ENCODE measurements at places on chromosomes 12 and 14.

- no peak for DNase-seq
- H3K4me3 ChIP-seq, result no peak overlapping the region
- H3K4me1 ChIP-seq, result no peaks in the 10 kb centered on the region
- H3K27ac ChIP-seq, result no peak overlapping the region
- H3K36me3 ChIP-seq, result no peaks in the 10 kb centered on the region
Measured at GRCh38 chr12:33988197-33988805, 34.0 kb upstream of the ALG10 start.

DNA sequence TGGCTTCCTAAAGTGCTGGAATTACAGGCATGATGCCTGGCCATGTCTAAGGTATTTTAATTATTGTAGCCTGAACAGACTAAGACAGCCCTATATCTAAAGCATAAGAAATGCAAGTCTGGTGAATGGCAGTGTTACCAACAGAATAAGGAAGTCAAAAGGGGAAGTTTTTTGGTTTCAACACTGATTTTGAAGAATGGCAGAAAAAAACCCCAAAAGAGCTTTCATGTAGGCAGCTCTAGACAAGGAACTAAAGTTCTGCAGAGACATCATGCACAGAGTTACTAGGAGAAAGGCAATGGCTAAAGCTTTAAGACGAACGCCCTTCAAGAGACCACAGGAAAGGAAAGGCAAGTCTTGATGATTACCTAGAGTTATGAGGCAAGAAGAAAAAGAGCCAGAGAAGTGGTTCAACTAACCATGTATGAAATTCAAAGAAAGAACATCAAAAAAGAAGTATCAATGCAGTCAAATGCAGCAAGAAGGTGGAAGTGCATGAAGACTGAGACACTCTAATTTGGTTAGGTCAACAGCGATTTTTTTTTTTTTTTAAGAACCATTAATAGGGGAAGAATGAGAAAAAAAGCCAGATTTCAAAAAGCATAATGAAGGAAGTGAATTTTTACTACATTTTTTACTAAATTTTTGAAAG is 50.8 kb downstream of the RPS6KA5 start:
- H3K36me3 ChIP-seq, result no peaks in the 10 kb centered on the region
- no peak overlapping the region for H3K4me3 ChIP-seq

- H3K27ac ChIP-seq, result no peak overlapping the region
- no peak for DNase-seq
- H3K4me1 ChIP-seq, result no peaks in the 10 kb centered on the region
- no peaks in the 10 kb centered on the region for H3K27me3 ChIP-seq
Measured at GRCh38 chr12:68579254-68579653, 31.4 kb upstream of the RAP1B start.

DNA sequence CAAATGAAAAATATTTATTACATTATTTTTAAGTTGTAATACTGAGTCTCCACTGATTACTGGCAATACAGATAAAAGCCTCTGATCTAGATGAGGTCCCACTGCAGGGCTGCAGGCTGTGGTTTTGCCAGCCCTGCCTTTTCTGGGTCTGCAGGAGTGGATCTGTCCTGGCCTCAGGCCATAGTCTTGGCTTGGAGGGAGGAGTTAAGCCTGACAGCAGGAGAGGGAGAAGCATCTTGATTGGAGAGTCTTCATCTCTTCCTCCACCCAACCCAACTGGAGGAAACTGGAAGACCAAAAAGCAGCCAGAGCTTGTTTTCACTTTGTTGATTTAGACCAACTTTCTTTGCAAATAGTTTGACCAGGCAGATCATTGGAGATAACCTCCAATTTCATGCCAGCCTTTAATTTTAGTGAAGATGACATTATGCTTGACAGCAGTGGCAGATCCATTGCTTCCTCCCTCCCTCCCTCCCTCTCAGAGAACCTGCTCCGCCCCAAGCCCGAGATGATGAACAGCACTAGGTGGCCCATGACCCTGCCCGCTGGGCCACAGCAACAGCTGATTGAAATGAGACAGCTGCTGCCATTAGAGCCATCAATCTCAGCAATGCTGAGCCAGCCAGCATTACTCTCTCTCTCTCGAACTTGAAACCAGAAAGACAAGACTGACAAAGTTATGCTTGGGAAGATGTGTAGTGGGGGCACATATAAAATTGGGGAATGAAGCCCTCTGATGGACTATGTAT is 222.4 kb downstream of the GLT1D1 start:
- DNase-seq, result no peak
- no peaks in the 10 kb centered on the region for H3K4me1 ChIP-seq
- no peaks in the 10 kb centered on the region for H3K36me3 ChIP-seq
- H3K4me3 ChIP-seq, result no peak overlapping the region

DNA sequence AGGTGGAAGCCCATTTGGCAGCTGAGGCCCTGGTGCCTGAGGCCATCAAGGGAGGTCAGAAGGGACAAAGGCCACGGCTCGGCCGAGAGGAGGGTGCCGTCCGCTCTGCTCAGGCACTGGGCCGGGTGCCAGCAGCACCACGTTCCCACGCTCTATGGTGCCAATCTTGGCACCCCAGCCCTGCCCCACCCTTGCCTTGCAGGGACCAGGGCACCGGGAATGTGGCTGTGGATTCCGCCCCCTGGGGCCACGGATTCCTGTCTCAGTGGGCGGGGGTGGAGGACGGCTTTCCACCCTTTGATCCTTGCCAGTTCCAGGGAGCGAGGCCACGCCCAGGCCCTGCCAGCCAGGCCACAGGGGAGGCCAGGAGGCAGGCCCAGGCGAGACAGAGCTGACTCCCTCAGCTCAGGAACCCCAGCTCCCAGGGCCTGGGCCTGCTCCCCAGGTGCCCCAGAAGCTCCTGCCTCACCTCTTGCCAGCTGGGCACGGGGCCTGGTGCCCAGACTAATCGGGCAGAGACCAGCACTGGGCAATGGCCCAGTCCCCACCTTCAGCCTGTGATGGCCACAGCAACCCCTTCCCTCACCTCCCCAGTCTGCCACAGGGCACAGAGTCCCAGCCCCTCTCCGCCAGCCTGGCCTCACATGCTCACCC is 26.4 kb upstream of the GPR132 start:
- no peak for DNase-seq
- H3K4me3 ChIP-seq, result no peak overlapping the region

DNA sequence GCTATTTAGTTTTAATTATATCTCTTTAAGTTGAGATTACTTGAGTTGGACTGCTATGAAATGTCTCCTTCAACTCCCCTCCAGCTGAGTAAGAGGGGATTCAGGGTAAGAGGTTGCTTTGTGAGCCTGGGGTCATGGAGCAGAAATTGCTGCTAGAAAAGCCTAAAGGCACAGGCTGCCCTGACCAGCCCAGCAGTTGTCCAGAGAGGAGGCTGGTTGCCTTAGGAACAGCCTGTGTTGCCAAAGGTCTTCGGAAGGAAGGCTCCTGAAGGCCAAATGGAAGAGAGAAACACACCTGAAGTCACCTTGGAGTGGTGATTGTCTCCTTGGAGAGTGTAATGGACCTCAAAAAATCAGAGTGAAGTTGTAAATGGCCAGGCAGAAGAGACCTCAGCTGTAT is 235.5 kb upstream of the PDE3A start:
- H3K27me3 ChIP-seq, result no peaks in the 10 kb centered on the region
- no peak overlapping the region for H3K4me3 ChIP-seq
- no peaks in the 10 kb centered on the region for H3K36me3 ChIP-seq
- no peak overlapping the region for H3K27ac ChIP-seq

DNA sequence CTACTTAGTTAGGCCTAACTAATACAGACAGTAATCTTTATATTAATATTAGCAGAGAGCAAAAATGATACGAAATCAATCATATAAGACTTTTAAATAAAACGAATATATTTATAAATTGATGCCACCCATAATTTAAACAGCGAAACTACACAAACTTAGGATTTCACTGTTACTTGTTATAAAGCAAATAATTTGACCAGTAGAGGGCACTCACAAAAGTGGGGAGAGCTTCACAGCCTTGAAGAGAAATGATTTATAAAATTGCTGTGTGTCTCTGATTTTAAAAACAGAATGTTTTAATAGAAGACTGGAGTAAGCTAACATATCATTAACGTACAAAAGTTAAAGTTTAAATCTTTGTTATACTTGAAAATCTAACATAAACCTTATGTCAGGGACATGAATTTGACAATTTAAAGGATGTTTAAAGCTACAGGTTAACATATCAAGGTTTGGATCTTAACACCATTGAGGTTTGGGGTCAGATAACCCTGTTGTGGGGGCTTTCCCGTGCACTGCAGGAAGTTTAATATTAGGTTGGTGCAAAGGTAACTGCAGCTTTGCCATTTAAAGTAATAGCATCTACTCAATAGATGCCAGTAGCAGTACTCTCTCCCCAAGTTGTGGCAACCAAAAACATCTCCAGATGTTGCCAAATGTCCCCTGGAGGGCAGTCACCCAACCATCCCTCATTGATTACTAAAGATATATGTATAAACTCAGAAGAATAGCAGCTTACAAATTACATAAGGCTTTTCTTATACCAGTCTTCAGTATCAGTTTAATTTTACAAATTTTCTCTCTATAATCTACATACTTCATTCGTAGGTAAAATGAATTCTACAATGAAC is 9.3 kb downstream of the KRAS start:
- no peak for DNase-seq
- H3K4me1 ChIP-seq, result no peaks in the 10 kb centered on the region
- H3K27me3 ChIP-seq, result no peaks in the 10 kb centered on the region
- no peaks in the 10 kb centered on the region for H3K36me3 ChIP-seq

DNA sequence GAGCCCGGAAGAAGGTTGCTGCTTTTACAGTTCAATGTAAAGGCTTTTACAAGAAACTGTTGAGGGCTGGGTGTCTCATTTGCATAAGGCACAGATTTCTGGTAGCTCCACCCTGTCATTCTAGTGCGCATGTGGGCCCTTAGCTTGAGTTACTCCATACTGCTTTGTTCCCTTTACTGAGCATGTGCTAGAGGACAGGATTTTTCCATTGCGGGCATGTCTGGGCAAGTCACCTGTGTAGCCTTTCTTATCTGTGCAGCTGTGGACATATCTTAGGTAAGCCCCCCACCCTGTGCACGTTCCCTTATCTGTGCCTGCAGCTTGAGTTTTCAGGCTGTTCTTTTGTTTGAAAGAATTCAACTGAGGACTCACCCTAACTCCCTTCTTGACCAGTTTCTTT is 56.2 kb upstream of the ARHGAP5 start:
- H3K27ac ChIP-seq, result no peak overlapping the region
- no peaks in the 10 kb centered on the region for H3K27me3 ChIP-seq
- H3K36me3 ChIP-seq, result no peaks in the 10 kb centered on the region
- no peaks in the 10 kb centered on the region for H3K4me1 ChIP-seq
- no peak for DNase-seq

DNA sequence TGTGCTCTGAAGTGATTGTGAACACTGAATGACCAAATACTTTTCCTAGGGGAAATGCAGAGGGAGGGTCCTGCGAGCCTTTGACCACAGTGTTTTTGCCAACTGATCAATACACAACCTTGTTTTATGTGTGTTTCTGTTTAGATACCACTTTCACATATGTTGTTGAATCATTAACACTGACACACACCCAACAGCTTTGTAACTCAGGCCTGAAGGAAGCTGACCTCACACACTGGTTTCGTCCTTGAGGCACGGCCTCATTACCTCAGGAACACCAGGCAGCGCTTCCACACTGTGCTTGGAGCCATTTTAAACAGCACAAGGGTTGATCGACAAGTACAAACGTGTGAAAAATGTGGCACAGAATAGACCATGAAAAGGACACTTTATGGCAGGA is 60.0 kb downstream of the PPFIBP1 start:
- no peaks in the 10 kb centered on the region for H3K27me3 ChIP-seq
- no peak overlapping the region for H3K27ac ChIP-seq
- no peak for DNase-seq
- no peaks in the 10 kb centered on the region for H3K36me3 ChIP-seq

- peaks cover 9% of the 10 kb centered on the region for H3K27me3 ChIP-seq
- DNase-seq, result no peak
- H3K4me3 ChIP-seq, result no peak overlapping the region
- no peak overlapping the region for H3K27ac ChIP-seq
Measured at GRCh38 chr12:4956054-4956453, 46.3 kb downstream of the KCNA1 start.

- no peaks in the 10 kb centered on the region for H3K4me1 ChIP-seq
- H3K27me3 ChIP-seq, result no peaks in the 10 kb centered on the region
- no peak overlapping the region for H3K4me3 ChIP-seq
- DNase-seq, result no peak
- no peaks in the 10 kb centered on the region for H3K36me3 ChIP-seq
- no peak overlapping the region for H3K27ac ChIP-seq
Measured at GRCh38 chr14:51295646-51296263, 55.7 kb downstream of the TMX1 start.

DNA sequence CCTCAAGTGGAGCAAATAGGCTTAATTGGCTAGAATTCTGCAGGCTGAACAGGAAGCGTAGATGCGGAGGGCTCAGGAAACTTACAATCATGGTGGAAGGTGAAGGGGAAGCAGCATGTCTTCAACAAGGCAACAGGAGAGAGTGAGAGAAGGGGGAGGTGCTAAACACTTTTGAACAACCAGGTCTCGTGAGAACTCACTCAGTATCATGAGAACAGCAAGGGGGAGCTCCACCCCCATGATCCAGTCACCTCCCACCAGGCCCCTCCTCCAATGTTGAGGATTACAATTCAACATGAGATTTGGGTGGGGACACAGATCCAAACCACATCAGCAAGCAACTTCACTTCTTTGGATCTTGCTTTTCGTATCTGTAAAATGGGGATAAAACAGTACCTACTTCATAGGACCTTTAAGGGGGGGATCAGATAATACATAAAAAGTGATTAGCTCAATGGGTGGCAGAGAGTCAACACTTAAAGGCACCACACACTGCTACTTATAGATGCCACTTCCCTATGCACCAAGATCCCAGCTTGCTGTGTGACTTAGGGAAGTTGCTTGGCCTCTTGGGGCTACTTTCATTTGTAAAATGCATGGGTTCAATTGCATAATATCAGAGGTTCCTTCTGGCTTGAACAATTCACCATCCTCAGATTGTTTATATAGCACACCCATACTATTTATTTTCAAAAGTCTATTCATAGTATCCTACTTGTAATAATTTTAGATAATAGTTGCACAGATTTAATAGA is 184.8 kb upstream of the RPH3A start:
- no peak for DNase-seq
- peaks cover 8% of the 10 kb centered on the region for H3K4me1 ChIP-seq
- H3K27ac ChIP-seq, result no peak overlapping the region
- no peaks in the 10 kb centered on the region for H3K36me3 ChIP-seq
- no peaks in the 10 kb centered on the region for H3K27me3 ChIP-seq

GRCh38 chr12:537772-538171 is 78.0 kb downstream of the B4GALNT3 start:
- H3K4me1 ChIP-seq, result peaks cover 3% of the 10 kb centered on the region
- H3K4me3 ChIP-seq, result no peak overlapping the region
- H3K27ac ChIP-seq, result no peak overlapping the region
- no peaks in the 10 kb centered on the region for H3K36me3 ChIP-seq

DNA sequence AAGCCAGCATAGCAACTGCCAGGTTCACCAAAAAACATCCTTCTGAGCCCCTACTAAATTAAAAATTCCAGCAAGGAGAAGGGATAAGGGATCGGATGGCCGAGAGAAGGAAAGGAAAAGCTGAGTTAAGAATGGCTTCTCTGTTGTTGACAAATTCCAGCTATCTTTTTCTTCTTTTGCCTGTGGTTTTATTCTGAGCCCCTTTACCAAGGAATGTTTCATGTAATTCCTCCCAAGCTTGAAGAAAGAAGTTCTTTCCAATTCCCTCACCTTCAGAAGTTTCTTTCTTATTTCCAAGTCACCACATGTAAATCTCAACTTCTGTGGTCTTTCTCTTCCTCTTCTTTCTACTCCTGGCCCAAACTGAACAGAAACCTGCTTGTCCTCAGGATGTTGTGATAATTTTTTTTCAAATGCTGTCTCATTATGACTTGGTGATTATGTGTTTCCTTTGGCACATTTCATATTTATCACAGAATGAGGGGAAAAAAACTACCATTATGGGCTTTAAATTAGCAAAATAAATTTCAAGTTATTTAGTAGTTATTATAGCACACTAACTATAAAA is 40.0 kb downstream of the FGD6 start:
- peaks cover 3% of the 10 kb centered on the region for H3K36me3 ChIP-seq
- DNase-seq, result no peak
- no peaks in the 10 kb centered on the region for H3K27me3 ChIP-seq

Measured in H1 (cell line).